CD4-positive, alpha-beta T cell (primary cell): ENCODE measurements at places on chromosomes 12 and 14. TPM values are rescaled to one million over a fixed set of nuclear protein-coding genes. Genes with fewer than 3 reads are reported as not detected.

DNA sequence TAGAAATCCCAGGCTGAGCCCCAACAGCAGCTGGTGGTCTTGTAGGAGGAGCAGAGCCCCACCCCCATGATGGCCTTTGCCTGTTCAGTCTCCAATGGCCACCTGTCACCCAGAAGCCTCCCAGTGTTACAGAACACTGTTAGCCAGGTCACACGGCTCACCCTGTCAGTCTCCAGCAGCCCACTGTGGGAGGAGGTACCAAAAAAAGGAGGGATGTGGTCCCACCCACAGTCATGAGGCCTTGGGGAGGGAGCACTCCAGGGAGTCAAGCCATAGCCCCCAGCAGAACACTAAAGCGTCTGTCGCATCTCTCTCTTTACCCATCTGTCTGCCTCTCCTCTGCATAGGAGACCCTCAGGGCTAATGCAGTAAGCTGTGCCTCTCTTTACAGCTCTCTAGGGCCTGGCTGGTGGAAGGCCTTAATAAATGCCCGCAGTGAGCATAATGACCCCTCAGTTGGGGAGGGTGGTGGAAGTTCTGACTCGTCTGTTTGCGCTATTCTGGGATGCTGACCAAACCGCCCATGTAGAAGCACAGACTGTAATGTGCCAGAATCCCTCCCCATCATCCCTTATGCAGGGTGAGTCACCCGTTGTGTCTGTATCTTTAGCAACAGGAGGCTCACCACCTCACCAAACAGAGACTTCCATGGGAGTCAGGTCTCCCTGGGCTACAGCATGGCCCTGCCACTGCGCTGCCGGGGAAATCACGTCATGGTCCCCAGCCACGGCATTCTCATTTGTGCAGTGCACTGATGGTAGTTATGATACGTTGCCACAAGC lies 14.6 kb downstream of the C14orf132 start:
- no peak for DNase-seq

DNA sequence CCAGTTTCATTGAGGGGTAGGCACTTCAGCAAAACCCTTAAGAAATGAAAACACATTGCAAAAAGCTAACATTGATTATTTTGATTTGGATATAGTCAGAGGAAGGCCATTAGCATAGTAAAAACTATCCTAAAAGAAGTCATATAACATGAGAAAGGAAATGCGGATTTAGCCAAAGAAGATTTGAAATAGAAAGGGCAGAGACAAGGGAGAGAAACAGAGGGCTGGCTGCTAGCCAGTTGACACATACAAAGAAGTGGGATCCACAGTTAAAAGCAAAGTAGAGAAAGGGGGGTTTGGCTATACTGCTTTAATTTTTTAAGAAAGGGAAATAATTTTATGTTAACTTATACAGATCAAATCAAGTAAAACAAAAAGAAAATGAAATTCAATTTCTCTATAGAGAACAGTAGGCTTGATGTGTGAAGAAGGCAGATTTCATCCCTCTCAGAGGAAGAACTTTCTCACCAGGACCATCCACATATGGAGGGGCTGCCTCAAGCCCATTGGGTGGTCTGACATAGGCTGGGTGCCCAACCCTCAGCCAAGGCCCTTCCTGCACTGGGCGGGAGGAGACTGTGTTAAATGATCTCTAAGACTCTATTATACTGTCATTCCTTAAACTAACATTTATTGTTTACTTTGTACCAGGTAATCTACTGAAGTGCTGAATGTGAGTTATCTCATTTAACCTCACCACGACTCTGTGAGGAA lies 420.3 kb downstream of the CCDC91 start:
- DNase-seq = no peak

- no peak for DNase-seq
Observed at GRCh38 chr14:96442355-96442754, 50.4 kb downstream of the AK7 start.

GRCh38 chr12:41950455-41950854 lies 194.2 kb downstream of the GXYLT1 start:
- DNase-seq = no peak

- DNase-seq = no peak
Observed at GRCh38 chr12:8970432-8970831, 18.9 kb upstream of the KLRG1 start.

DNA sequence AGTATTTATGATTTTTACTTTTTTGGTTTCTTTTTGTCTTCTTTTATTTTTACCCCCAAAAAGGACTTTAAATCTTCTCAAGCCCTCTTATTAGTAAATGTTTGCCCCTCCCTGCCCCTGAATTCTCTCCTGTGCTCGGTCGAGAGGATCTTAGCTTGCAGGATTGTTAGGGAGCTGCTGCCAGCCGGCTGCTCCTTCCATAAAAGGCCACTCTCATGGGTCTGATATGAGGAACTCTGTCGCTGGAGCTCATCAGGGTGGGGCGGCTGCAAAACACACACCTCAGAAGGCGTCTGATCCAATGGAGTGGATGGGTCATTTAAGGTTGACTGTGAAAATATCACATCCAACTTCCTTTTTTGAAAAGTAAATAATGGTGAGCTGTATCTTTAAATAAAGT lies 8.5 kb downstream of the LTBR start:
- no peak for DNase-seq

KRT7 gene
- not detected for total RNA-seq

ERBB3 gene
- total RNA-seq = 0.47 TPM

KCNJ8 gene
- not detected for total RNA-seq

MGP gene
- 1.8 TPM for total RNA-seq
